T-helper 22 cell (primary cell): ENCODE measurements at places on chromosomes 11 and 22.

GRCh38 chr11:94767701-94768601 is at the start of gene AMOTL1:
Gene AMOTL1 (plus strand): TSS chr11:94768356. CDS start chr11:94768512, 156 bp downstream.
- DNase-seq: no peak

GRCh38 chr22:48660790-48661740 is 1166.6 kb downstream of the BRD1 start:
- DNase-seq: no peak

DNA sequence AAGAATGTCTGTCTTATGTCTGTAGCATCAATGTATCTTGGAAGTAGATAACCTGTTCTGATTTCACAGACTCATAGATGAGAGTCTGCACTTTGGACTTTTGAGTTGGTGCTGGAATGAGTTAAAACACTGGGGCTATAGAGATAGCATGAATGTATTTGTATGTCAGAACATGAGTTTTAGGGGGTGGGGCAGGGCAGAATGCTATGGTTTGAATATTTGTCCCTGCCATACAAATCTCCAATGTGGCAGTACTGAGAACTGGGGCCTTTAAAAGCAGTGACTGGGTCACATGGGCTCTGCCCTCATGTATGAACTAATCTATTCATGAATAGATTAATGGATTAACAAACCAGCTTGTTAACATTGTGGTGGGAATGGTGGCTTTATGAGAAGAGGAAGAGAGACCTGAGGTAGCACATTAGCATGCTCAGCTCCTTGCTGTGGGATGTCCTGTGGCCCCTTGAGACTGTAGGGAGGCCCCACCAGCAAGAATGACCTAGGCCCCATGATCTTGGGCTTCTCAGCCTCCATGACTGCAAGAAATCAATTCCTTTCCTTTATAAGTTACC is 15.5 kb upstream of the OR52K1 start:
- DNase-seq: no peak

- DNase-seq: no peak
Measured at GRCh38 chr11:48036466-48036865, 56.1 kb downstream of the PTPRJ start.

GRCh38 chr11:1253103-1253485 is 30.2 kb downstream of the MUC5B start:
- no peak for DNase-seq

GRCh38 chr22:20181194-20181883 is 30.5 kb upstream of the CCDC188 start:
- DNase-seq: no peak

DNA sequence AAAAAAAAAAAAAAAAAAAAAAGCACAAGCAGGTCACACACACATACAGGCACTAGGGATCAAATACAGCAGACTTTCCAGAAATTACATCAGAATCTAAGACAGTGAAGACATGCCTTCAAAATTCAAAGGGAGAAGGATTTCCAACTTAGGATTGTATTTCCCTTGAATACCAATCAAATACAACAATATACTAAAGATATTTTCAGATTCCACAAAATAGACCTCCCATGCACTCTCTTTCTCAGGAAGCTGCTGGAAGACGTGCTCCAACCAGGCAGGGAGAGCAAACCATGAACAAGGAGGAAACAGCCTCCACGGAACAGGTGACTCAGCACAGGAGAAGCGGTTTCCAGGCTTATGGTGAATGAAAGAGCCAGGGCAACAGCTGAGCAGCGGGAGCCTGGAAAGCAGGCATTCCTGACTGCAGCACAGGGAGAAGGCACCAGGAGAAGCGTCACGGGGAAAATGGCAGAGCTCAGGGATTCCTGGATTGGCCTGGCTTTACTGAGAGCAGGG is 32.0 kb downstream of the TMEM184B start:
- DNase-seq: no peak

- no peak for DNase-seq
Measured at GRCh38 chr22:22397875-22398524, 110.5 kb downstream of the ZNF280B start.

DNA sequence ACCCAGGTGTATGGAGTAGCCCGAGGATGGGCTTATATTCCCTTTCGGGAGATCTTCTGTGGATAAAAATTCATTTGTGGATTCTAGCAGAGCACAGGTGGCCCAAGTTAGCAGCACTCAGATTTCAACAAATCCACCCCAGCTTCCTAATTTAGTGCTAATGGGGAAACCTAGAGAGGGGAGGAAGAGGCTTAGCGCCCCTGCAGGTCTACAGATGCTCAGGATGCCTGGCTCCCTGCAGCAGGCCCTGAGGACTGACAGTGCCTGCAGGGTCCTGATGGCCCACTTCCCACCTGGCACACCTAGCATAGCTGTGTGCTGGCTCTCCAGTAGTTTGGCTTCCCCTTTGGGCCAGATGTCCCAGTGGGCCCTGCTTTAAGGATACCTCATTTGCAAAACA is 6.5 kb downstream of the DGAT2 start:
- DNase-seq: no peak

DNA sequence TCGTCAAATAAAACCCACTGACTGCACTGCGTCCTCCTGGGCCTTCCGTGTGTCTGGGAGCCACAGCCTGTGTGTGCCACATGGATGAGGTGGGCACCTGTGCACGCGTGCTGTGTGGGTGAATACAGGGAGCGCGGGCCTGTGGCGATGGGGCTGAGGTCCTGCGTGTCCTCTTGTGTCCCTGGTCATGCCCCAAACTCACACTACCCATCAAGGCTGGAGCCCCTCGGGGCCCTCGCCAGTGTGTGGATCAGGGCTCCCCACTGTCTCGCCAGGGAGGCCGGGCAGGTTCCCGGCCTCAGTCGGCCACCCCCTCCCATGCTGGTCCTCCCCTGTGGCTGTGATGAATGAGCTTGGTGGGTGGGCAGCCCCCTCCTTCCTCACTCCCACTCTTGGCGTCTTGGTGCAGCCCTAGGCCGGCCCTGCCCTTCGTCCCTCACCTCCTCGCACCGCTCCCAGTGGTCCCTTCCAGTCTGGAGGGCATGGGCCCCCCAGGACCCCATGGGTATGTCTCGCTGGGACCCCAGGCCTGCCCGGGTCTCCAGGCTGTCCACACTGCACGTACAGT is 707 bp upstream of the CD151 start:
- no peak for DNase-seq

DNA sequence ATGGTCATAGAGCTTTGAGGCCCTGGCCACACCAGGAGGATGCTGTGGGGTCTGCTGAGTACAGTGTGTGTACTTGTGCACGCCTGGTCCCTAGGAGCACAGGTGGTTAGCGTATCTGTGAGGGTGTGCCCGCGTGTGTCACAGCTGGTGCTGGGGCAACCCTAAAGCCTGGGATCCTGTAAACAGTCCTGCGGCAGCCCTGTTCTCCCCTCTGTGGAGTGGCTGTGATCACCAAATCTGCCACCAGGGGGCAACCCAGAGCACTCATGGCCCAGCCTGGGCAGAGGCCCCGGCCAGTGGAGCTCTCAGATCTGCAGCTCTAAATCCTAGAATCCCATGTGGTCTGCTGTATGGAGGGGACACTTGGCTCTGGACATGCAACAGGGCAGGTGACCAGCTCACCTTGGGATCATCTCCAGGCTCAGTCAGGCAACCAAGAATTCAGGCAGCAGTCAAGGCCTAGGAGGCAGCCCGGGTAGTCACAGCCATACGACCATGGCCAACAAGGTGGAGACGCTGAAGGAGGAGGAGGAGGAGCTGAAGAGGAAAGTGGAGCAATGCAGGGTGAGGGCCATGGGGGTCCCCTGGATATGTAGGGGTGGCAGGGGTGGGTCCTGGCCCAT is 3.9 kb downstream of the SH3BP1 start:
- DNase-seq: peak; percentile 54

DNA sequence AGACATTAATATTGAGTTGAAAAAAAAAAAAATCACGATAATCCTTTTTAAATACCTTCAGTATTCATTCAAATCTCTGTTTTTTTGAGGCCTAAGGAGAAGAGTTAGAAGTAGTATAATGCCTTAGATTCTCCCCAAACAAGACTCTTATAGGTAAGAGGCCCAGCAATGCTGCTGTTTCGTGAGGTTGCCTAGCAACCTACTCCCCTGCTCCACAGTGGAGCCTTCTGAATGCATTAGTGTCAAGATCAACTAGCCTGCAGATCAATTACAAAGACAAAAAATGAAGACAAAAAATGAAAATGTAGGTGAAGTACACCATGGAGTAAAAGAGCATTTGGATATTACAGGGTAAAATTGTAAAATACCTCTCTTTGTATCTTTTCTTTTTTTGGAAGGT is 229.8 kb upstream of the LUZP2 start:
- no peak for DNase-seq

GRCh38 chr11:14584595-14584994 is 59.0 kb upstream of the PDE3B start:
- no peak for DNase-seq

DNA sequence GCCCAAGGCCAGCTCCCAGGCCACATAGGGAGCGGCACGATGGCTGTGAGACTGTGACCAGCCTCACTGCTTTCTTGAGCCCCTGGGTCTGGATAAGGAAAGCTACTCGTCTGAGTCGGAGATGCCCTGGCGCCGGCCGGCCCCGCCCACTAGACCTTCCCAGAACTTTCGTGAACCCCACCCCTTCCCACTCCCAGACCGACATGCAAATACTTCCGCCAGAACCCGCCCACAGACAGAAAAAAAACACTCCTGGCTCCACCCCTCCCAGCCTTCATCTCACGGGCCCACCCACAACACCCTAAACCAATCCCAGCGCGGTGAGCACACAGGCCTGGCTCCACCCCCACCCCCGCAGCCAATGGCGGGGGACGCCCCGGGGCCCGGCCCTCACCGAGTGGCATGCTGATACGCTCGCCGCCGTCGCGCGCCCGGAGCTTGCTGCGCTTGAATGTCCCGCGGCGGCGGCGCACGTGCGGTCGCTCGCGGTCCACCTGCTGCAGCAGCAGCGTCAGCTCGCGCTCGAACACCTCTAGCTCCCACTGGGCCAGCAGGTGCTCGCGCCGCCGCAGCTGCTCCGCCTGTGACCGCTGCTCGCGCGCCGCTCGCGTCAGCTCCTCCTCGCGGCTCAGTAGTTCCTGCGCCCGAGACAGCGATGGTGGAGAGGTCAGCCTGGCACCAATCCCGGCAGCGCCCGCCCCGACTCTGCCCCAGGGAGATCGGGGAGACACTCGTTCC is 7.0 kb downstream of the MAP3K11 start:
- no peak for DNase-seq

- no peak for DNase-seq
Measured at GRCh38 chr22:38940811-38941384, 16.5 kb upstream of the APOBEC3A start.

- no peak for DNase-seq
Measured at GRCh38 chr11:130023204-130023603, 20.6 kb upstream of the PRDM10 start.

GRCh38 chr11:65363770-65364169 is 9.2 kb downstream of the TIGD3 start:
- no peak for DNase-seq

GRCh38 chr11:40241524-40242051 is 1217.9 kb downstream of the LRRC4C start:
- DNase-seq: no peak

DNA sequence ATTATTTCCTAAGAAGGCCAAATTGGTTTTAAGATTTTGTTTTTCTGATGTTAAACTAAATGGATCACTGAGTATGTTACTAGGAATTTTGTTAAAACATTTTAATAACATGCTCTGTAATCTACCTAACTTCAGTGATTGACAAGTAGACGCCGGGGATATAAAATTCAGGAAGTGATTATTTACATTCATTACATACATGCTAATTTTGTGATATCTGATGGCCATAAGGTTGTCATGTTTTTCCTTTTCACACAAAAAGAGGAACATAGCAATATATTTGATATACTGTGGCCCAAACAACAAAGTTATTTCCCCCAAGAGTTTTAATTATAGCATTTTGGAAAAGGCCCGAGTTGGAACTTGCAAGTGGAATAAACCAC is 12.1 kb downstream of the SCUBE1 start:
- no peak for DNase-seq

- no peak for DNase-seq
Measured at GRCh38 chr11:10628508-10629236, 60.2 kb upstream of the LYVE1 start.

GRCh38 chr22:50001388-50002231 is 11.0 kb downstream of the IL17REL start:
- no peak for DNase-seq

- no peak for DNase-seq
Measured at GRCh38 chr11:120622189-120622875, 110.8 kb downstream of the GRIK4 start.

- no peak for DNase-seq
Measured at GRCh38 chr22:24989541-24989951, 37.0 kb downstream of the KIAA1671 start.
